RWPE1 (cell line): ENCODE measurements at places on chromosomes 12 and 14.

DNA sequence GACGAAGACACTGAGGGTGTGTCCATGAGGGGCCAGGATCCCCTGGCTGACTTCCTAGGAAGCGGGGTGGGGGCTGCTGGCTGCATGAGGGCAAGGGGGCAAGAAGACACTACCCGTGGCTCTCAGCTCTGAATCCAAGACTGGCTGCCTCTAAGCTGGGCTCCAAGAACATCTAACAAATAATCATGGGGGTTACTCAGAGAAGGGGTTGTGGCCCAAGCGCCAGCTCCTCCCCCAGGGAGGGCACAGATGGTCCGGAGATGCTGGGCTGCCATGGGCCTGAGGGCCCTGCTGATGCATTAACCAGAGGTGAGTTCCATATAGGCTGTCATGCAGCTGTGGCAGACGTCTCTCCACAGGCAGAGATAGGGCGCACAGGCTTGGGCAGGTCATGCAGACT lies 14.3 kb downstream of the SYNDIG1L start:
- no peak for DNase-seq

GRCh38 chr12:113831476-113831875 lies 134.6 kb downstream of the RBM19 start:
- DNase-seq = no peak

DNA sequence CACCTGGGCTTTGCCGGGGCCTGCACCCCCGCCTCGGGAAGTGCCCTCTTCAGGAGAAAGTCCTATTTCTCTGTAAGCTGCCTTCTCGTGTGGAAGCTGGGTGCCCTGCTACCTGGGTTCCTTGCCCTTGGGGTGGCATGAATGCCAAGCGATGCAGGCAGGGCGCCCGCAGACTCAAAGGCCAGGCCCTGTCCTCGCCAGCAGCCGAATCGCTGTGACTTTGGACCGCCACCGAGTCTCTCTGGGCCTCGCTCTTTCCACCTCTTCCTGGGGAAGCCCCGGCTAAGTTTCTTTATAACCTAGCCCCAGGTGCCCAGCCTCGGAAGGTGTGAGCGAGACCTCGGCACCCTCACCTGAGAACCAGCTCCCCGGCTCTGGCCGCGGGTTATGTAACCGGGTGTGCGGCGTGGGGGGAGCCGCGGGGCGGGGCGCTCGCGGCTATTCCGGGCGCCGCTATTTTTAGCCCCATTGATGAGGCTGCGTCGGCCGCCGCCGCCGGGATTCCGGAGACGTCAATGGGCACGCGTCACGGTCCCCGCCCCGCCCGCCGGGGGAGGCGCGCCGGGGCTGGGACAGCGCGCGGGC lies 14.6 kb upstream of the NR4A1 start:
- peak; percentile 72 for DNase-seq

- no peak for DNase-seq
Measured at GRCh38 chr12:53419756-53420155, 3.9 kb upstream of the AMHR2 start.

- no peak for DNase-seq
Measured at GRCh38 chr14:65506801-65507200, 94.3 kb downstream of the FUT8 start.

DNA sequence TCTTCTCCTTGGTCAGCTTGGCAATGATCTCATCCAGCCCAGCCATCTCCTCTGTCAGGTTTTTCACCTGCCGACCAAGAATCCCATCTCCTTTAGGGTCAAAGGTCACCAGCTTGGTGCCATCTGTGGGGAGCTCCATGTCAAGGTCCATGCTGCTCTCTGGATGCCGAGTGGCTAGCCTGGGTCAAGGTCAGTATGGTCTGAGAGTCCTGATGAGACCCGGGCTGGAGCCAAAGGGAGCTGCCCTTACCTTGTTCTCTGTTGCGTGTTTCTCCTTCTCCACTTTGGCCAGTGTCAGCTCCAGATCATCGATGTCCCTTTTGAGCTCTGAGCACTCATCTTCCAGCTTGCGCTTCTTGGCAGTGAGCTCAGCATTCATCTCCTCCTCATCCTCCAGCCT lies 11.8 kb downstream of the MYH7 start:
- DNase-seq = no peak

DNA sequence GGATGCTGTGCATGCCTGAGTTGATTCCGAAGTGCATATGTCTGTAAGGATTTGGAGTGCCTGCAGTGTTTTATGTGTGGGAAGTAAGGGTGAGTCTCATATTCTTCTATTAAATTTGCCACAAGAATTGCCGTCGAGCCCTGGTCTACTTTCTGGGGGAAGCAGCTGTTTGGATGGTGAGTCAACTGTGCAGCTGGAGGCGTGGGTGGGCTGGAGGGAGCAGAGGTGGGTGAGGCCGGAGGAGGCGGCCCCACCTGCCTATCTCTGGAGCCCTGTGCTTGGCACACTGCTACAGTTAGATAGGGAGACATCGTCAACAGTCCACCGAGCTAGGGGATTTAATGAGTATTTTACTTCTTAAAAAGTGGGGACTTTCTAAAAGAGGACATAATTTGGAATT lies 9.7 kb downstream of the GLRX5 start:
- DNase-seq = no peak

DNA sequence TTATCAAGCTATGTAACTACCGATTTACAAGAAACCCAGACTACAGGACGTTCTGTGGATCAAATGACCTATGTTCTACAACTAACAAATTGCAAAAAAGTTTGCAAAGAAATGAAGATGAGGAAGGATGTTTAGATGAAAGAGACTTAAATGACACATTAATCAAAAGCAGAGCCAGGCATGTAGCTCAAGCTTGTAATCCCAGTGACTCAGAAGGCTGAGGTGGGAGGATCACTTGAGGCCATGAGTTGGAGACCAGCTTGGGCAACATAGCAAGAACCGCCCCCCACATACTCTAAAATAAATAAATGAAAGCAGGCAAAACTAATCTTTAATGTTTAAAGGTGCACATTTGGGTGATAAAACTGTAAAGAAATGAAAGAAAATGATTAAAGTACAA lies 331.9 kb downstream of the BTG1 start:
- DNase-seq = no peak

- no peak for DNase-seq
Measured at GRCh38 chr12:68602720-68603119, 8.0 kb upstream of the RAP1B start.

DNA sequence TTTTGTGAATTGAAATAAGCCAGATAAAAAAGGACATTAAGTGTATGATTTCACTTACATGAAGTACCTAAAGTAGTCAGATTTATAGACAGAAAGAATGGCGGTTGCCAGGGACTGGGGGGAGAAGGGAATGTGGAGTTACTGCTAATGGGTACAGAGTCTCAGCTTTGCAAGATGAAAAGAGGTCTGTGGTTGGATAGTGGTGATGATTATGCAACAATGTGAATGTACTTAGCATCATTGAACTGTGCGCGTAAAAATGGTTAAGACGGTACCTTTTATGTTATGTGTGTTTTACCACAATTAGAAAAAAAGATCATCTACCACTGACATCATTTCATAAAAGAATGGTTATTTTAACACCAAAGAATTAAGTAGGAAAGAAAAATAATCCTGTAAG lies 35.9 kb downstream of the RNFT2 start:
- no peak for DNase-seq

DNA sequence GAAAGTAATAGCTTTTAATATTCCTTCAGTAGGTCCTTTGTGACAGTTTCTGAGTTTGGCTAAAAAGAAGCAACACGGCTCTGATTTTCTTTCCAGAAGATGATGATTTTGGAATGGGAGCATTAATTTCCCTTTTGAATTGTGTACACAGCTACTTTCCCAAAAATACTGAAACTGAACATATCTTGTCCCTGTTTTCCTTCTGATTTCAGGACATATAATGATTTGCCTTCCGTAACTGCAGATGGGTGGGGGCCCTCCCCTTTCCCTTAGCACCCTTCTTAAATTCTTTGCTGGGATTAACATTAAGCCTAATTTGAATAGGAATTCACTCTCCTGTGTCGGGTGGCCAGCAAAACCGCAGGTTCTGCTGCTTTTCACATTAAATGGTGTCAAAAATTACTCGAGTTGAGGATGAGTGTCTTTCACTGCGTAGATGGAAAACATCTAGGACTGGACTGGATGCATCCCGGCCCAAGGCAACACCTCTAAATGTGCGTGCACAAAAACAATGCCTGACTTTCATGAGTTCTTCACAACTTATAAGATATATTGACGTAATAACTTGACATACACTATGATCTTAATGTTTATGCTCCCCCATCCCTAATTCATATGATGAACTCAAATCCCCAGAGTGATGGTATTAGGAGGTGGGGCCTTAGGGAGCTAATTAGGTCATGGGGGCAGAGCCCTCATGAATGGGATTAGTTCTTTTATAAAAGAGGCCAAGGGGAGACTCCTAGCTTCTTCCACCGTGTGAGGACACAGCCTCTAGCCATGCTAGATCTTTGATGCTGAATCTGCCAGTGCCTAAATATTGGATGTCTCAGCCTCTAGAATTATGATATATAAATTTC lies 158.1 kb downstream of the AEBP2 start:
- DNase-seq = no peak

DNA sequence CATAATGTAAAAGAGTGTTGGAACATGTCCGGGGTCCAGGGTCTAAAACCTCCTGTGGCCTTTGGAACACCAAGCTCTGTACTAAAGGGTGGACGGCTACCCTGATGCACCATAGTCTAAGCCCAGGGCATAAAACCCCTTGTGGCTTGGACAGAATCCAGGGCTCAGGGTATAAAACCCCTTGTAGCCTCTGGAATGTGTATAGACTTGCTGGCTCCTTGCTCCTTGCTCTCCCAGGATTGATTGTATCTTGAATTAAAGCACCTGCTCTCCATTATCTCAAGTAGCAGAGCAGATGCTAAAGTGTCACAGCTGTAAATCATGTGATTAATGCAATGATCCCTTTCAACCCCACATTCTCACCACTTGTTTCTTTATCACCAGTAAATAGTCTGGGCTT lies 556.5 kb downstream of the LRFN5 start:
- no peak for DNase-seq

DNA sequence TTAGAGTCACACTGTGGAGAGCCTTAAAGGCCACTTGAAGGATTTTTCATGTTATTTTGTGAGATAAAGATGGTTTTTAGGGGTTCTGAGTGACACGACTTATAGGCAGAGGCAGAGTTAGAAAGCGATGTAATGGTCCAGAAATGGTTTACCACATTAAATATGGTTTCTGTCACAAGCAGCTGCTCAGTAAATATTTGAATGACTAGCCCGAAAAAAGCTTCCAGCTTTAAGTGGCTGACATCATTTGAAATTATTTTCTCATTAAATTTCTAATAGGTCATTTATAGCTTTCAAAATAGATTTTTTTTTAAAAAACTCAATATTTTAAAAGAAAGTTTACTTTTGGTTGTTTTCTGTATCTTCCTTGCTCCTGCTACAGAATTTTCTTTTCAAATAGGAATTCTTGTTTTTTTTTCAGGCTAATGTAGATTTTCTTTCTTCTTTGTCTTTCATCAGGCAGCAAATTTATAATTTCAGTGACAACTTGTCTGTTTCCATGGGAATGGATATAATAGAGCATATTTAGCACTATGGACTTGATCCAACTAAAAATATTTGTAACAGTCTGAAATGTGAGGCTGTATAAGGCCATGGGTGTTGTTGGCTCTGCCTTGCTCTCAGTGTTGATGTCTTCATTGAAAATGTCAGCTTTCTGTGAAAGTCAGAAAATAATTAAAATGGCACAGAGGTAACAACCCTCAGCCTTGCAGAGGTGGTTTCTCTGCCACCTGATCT lies 700.0 kb downstream of the TMTC2 start:
- no peak for DNase-seq

- DNase-seq = no peak
Measured at GRCh38 chr14:38999949-39000348, 103.1 kb downstream of the SEC23A start.

DNA sequence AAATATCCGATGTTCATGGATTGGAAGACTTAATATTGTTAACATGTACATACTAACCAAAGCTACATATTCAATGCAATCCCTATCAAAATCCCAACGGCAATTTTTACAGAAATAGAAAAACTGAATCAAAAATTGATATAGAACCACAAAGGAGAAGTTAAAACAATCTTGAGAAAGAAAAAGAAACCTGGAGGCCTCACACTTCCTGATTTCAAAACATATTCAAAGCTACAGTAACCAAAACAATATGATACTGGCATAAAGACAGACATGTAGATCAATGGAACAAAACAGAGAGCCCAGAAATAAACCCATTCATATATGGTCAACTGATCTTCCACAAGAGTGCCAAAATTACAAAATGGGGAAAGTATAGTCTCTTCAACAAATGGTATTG lies 5.4 kb upstream of the PELI2 start:
- no peak for DNase-seq

DNA sequence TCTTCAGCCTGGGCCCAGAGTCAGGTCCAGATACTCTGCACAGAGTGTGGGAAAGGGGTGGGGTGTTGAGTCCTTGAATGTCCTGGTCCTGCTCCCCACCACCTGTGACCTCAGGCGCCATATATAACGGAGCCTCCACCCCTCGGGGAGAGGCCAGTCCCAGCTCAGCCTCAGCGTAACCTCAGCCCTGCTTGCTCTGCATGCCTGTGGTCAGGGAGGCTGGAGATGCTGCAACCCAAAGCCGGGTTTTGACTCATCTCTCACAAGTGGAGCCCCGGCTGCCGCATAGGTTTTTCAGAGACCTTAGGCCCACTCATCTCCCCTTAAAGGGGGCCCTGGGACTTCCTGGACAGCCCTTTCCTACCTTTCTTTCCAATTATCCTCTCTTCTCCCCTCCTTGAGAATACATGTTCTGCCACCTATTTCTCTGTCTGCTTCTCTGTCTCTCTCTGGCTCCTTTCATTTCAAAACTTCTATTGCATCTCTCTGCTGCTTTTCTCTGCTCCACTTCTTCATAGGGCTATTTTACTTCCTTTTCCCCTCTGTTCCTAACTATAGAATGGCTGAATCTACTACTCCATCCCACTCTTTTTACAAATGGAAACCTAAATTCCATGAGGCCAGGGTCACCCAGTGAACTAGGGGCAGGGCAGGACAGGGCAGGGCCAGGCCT lies 1.2 kb downstream of the ITGB7 start:
- peak; percentile 70 for DNase-seq

DNA sequence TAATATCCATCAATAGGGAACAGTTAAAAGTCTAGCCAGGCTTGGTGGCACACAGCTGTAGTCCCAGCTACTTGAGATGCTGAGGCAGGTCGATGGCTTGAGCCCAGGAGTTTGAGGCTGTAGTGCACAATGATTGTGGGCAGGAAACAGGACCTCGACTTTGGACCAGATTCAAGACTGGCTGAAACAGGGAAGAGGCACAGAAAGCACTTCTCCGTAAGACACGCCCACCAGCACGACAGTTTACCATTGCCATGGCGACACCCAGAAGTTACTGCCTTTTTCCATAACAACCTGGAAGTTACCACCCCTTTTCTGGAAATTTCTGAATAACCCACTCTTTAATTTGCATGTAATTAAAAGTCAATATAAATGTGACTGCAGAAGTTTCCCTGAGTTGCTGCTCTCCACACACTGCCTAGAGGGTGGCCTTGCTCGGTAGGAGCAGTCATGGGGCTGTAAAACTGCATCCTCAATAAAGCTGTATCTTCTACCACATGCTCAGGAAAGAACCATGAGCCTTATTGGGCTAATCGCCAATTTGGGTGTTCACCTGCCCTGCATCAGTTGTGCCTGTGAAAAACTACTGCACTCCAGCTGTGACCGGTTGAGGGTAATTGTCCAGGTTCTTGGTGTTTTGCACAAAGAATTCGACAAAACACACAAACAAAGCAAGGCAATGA lies 4.6 kb upstream of the LRRC23 start:
- no peak for DNase-seq
